T-helper 22 cell (primary cell): ENCODE measurements at places on chromosomes 7 and 10.

DNA sequence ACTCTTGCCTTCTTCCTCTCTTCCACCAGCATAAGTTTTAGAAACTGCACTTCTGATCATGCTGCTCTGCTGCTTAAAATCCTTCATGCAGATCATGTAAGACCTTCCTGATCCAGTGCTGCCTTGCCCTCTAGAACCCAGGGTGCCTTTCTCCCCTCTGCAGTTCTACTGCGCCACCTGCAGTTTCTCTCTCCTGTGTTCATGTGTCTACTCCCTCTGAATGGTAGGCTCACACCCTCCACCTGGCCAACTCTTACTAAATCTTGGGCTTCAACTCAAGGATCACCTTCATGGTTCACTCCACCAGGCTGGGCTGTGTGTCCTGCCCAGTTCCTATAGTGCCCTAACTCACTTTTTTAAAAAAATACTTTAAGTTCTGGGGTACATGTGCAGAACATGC is 174.6 kb upstream of the ITGB1 start:
- DNase-seq = no peak

DNA sequence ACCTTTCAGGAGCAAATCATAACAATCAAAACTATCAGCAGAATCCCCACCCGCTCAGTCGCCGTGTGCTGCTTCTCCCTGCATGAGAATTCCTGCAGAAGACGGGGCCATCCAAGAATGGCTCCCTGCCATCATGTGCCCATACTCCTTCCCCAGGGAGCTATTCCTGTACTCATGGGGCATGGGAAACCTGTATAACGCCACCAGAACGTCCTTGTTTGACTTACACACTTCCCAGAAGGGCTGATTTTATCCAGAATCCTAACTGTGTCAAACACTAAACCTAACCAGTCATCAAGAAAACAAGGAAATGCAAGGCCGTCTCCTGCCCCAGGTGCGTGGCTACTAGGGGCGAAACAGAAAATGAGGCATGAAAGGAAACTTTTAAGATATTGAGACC is 16.0 kb downstream of the DIP2C start:
- no peak for DNase-seq

GRCh38 chr7:36244429-36244828 is 91.4 kb downstream of the EEPD1 start:
- no peak for DNase-seq

DNA sequence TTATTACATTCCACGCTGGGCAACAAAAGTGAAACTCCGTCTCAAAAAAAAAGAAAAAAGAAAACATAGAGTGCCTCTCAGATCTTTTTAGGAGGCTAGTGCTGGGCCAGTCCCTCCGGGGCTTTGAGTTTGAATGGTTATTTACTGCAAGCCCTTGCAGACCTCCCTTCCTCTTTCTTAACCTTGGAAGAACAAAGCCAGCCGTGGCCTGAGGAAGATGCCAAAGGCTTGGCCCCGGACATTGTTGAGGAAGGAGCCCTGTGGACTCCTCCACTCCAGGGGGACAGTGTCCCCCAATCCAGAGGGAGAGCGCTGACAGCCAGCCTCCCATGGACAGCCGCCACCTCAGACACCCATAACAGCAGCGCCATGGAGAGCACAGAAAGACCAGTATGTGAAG is 5.0 kb downstream of the TSPAN33 start:
- DNase-seq = no peak

GRCh38 chr7:35581605-35582210 is 113.2 kb downstream of the HERPUD2 start:
- no peak for DNase-seq

- peak; percentile 38 for DNase-seq
Observed at GRCh38 chr10:119206603-119207365, 587 bp upstream of the GRK5 start.

DNA sequence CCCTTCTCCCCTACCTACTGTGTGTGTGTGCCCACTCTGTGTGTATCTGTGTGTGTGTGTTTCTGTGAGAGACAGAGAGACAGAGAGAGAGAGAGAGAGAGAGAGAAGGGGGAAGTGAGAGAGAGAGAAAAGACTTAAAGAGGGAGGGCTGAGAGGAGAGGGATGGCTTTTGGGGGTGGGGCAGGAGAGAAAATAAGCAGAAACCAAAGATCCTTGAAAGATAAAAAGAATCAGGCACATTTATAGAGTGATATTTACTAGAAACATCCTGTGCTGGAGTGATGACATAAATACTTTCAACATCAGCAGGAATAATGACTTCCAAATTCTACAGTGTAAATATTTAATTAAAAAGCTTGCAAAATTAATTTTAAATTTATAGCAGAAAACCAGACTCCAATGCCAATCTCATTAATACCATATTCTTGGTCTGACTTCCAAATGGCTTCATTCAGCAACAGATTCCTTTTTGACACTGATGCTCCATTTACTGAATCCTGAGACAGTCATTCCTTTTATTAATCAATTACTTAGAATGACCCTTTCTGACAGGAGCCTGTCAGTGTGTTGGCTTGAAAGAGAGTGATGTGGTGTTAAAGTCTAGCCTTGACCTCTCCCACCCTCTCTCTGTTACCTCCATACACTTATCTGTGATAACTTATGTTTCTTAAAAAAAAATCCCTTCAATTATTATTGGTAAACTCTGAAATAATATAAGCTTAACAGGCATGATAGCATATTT is 41.7 kb upstream of the WNT2 start:
- no peak for DNase-seq

GRCh38 chr10:1561731-1562337 is 175.5 kb downstream of the ADARB2 start:
- no peak for DNase-seq

DNA sequence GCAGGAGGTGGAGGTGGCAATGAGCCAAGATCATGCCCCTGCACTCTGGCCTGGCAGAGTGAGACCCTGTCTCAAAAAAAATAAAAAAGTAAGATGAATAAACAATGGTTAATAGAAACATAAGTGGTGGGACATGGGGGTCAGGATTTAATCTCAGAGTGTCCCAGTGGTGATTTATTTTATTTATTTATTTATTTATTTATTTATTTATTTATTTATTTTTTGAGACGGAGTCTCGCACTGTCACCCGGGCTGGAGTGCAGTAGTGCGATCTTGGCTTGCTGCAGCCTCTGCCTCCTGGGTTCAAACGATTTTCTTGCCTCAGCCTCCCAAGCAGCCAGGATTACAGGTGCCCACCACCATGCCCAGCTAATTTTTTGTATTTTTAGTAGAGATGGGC is 482.6 kb upstream of the GALNT17 start:
- no peak for DNase-seq

- no peak for DNase-seq
Observed at GRCh38 chr10:80344276-80344675, 12.3 kb downstream of the DYDC1 start.

GRCh38 chr7:139873593-139874301 is 44.7 kb downstream of the TBXAS1 start:
- DNase-seq = no peak

DNA sequence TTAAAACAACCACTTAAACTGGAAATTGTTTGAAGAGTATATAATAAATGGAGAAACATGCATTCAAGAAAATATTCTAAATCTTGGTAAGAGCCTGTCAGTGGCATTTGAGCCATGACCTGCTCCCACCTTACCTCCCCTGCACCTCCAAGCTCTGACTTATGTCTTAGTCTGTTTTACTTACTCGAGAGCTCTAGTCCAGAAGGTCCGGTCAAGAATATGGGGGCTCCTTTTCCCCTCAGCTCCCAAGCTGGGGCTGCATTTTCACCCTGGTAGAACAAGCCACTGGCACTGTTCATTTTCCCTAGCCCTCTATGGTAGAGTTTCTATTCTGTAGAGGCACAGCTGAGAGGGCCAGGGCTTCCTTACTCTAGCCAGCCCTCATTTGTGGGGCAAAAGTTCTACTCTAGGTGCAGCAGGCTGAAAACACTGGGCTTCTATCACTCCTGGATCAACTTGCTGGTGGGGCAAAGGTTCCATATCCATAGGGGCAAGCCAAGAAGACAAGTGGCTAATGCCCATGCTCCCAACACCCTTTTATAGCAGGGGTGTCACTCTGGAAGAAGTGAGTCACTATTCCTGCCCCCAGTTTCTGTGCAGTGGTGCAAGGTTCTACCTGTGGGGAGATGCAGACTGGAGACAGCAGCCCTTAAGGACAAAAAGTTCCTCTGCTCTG is 40.6 kb downstream of the ZNF438 start:
- no peak for DNase-seq
